Naive thymus-derived CD4-positive, alpha-beta T cell (primary cell): ENCODE measurements at places on chromosomes 7 and 10.
A peak's percentile ranks its signal among the peaks of the same experiment; 100 is the strongest.

GRCh38 chr10:14757394-14757793, 17.3 kb downstream of the FAM107B start:
- DNase-seq: no peak

GRCh38 chr7:506921-507622, 12.6 kb downstream of the PDGFA start:
- DNase-seq: no peak

GRCh38 chr10:11225935-11226334, 208.3 kb downstream of the CELF2 start:
- peak; percentile 50 for DNase-seq

DNA sequence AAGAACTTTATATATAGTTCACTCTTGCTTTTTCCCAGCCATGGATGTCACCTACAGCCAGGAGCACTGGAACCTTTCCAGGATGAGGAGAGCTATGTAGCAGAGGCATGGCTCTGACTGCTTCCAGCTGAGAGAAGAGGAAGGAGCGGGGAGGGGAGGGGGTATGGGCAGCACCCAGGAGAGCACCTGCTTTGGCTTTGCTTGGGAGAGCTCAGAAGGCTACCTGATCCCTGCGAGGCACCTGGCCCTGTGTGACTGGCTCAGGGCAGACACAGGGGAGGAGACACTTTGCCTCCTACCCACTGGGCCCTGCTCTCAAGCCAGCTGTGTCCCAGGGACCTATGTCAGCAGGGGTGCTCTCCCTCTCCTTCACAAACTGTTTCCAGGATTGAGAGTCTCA, 67.1 kb downstream of the HK1 start:
- DNase-seq: no peak

DNA sequence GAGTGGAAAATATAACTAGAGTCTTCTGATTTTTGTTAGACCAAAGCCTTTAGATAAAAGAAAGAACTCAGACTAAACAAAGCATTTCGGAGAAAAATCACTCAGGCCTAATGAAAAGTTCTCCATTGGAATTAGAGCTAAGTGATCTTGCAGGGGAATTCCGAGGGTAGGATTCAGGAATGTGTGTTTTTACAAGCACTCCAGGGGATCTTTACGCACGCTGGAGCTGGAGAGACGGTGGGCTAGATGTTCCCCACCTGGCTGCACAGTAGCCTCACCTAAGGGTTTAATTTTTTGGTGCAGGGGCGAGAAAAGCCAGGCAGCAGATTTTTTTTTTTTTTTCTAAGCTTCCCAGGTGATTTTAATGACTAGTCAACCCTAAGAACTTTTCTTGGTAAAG, 7.9 kb upstream of the PAPSS2 start:
- DNase-seq: no peak

- no peak for DNase-seq
These were observed 57.1 kb downstream of the FIGNL1 start for GRCh38 chr7:50393076-50393475.

GRCh38 chr10:50567384-50567783, 56.4 kb downstream of the SGMS1 start:
- no peak for DNase-seq

DNA sequence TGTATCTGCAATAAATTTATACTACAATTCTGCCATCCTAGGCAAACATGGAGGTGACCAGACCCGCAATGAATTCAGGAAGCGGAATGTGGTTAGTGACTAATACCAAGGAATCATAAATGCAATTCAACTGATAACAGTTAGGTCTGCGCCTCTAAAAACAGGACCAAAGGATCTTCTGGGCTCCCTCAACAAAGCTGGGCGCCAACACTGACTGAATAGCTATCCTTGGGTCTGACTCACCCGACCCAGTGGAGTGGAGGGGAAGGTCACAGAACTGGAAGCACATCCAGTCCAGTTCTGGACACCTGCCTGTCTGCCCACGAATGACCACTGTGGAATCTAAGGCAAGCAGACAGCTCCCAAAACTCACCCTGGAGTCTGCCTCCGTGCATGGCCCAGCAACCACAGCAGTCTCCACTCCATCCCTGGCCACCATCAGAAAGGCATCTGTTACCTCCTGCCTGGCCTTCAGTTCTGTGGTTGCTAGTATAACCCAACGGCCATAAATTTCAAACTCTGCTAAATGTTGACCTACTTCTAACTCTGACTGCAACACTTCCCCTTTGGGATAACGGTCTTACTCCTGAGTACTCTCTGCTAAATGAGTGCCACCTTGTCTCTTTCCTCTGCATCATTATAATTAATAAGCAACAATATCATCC, 43.0 kb upstream of the DLX6 start:
- DNase-seq: no peak

DNA sequence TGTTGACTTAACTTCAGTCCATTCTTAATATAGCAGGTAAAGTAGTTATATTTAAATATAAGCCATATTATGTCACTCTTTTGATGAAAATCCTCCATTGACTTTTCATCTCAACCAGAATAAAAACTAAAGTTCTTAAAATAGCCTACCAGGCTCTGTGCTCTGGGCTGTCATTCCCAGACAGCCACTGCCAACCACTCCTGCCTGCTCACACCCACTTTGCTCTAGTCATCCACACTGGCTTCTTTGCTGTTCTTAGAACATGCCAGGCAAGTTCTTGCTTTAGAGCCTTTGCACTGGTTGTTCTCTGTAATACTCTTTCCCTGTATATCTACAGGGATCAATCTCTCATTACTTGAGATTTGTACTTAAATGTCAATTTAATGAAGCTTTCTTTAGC, 80.6 kb downstream of the ZEB1 start:
- DNase-seq: no peak

DNA sequence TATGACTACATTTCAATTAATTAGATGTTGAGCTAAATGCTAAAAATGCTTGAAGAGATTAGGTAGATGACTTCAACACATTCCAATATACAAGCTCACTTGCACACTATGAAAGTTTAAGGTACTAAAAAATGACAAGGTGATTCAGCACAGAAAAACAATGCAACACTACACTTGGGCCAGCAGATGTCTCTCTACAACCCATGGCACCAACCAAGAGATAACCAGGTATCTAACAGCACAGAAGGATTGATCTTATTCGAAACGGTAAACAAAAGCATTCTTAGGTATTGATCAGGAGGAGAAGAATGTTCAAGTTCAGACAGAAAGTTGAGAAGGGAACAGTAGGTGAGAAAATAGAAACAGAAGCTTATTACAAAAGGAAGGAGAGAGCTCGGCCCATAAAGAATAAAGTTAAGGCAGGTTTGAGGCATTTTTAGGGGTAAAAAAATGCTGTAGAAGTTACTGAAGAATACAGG, 248.2 kb upstream of the KLF14 start:
- DNase-seq: peak; percentile 56

GRCh38 chr7:129160161-129160905, 15.8 kb downstream of the TSPAN33 start:
- no peak for DNase-seq

DNA sequence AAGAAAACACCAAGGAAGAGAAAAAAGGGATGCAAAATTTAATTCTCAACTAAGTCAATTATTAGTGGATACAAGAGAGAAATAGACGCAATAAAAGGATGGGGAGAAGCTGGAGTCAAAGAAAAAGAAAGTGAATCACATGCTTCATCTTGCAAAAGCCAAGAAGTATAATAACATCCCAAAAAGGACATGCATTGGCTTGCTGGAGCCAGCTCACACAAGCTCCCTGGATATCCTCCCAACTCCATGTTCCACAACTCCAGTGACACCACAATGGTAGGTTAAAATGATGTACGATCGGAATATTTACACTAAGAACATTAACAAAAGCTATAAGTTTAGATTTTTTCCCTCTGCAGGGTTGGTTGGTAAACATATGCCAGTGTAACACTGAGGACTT, 72.4 kb downstream of the MACC1 start:
- no peak for DNase-seq

GRCh38 chr7:4460597-4460996, 221.5 kb upstream of the FOXK1 start:
- no peak for DNase-seq

DNA sequence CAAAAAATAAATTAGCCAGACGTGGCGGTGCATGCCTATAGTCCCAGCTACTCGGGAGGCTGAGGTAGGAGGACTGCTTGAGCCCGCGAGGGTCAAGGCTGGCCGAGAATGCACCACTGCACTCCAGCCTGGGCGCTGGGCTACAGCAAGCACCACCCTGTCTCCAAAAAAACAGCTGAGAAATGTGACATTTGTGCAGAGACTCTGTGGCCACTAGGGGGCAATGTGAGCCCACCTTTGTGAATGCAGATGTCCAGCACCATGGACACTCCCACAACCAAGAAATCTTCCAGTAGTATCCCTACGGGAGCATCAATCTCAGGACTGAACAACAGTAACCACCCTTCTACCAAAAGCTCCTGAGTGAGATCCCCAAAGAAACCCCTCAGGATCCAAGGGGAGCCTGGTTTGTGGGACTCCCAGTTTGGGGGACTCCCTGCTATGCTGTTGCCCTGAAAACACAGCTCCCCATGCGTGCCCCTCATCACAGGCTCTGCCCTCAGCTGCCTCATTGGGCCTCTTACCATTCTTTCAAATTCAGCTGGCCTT, 6.2 kb upstream of the AHCYL2 start:
- DNase-seq: peak; percentile 80

DNA sequence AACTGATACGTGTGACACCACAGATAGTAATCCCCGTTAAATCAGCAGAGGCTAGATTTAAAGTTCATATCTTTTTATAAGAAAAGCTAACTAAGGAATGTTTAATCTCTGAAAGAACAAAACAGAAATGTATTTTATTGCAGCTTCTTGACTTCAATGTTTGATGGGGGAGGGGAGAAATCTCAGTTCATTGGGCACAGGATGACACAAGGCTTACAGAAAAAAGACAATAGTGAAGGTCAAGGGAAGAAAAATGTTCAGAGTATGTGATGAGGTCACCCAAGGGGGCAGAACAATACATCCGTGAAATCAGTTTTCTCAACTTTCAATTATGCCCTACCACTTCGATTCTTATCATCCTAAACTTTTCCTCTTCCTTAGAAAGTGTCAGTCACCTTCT, 102.9 kb downstream of the ELAPOR2 start:
- no peak for DNase-seq

DNA sequence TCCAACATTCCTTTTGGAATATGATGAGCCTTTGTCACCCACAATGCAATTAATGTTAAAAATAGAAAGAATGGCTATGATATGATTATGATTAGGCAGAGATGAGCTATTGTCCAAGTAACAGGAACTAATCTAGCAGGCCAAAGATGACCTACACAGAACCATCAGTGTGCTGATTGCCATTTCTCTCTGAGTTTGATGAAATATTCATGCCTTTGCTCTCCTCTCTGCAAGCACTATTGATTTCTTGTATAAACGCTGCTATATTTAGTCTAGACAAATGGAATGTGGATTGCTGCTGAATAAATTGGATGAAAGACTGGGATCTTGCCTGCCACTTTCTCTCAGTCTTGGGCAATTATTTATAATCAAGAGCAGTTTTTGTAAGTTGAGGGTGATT, 85.4 kb downstream of the HDAC9 start:
- DNase-seq: no peak

GRCh38 chr7:78912781-78913180, 540.7 kb downstream of the MAGI2 start:
- no peak for DNase-seq

GRCh38 chr10:97159646-97160305, 26.0 kb downstream of the SLIT1 start:
- DNase-seq: no peak

GRCh38 chr7:22545529-22545928, 45.5 kb upstream of the STEAP1B start:
- no peak for DNase-seq

DNA sequence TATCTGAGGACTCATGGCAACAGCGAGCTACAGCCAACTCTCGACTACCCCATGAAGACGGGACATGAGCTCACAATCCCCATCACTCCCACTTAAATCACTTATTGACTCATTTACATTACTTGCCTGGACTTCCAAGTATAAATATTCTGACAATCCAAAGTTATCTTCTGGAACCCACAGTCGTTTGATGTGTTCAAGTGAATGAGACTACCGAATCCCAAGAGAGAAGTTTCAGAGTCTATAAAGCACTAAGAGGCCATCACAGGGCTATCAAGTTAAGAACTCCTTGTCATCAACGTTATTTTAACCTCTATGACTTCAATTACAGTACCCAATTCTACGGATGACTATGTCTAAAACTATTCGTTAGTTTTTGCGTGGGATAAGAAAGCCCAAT, 11.5 kb upstream of the ANAPC16 start:
- DNase-seq: no peak

DNA sequence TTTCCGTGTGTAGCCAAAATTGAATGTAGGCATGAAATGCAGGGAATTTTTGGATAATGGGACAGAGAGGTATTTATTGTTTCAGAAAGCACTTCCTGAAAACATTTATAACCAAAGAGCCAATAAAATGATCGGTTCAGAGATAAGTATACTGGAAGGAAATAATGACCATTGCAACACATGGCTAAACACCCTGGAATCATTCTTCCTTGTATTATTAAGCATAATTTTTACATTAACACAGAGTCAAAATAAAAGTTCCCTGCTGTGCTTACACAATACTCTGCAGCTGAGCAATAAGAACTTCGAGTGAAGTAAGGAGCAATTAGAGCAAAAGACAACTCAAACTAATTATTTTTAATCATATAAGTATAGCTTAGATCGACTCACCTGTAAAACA, 648.3 kb downstream of the TNS3 start:
- no peak for DNase-seq

- no peak for DNase-seq
These were observed 57.4 kb downstream of the ITGB8 start for GRCh38 chr7:20388084-20388483.

DNA sequence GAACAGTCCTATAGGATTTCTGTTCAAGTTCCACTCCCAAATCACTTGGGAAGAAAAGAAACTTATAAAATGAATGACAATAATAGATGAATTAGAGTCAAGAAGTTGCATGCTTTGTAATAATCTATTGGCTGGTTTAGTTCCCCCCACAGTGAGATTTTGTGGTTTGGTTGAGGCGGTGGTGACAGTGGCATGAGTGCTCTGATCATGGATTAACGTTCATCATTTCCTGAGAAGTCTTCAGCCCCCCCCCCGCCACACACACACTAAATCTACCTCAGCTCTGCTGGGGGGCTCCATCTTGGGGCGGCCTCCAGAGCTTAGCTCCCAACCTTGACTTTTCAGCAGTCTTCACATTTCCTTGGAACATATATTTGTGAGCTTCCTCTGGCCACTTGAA, 121.7 kb downstream of the ABCA13 start:
- no peak for DNase-seq

DNA sequence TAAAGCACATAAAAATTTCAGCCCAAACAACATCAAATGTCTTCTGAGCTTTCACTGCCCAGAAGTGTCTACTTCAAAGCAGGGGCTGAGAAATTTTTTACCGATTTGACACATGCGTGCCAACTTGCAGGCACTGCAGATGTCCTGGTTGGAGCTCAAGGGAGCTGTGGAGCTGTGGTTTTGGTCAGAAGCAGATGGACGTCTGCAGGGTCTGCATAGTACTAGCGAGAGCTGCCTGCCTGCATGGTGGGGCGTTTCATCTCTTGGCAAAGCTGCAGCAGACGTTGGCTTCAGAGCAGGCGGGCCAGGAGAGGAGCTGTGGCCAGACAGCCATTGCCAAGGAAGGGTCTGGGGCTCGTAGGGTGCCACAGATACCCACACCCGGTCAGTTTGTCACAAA, 296.7 kb downstream of the GLRX3 start:
- DNase-seq: no peak
